ENCODE measurements at places on chromosomes 6 and 20.
A peak's percentile ranks its signal among the peaks of the same experiment; 100 is the strongest.

DNA sequence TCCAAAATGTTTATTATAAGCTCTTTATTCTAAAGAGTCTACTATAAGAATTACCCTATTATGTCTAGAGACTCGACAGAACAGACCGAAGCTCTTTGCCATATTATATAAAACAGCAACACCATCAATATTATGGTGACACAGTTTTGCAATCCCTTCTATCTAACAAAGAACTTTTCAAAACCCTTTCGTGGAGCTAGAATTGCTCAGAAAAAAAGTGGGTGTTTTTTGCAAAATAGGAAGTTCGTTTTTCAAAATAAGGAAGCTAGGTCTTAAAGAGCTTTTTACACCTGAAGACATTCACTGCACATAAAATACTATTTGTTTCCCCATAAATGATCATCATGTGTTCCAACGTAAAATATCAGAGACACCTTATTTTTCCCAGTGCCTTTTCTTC lies 240.0 kb downstream of the FOXC1 start:
- no peak for DNase-seq

DNA sequence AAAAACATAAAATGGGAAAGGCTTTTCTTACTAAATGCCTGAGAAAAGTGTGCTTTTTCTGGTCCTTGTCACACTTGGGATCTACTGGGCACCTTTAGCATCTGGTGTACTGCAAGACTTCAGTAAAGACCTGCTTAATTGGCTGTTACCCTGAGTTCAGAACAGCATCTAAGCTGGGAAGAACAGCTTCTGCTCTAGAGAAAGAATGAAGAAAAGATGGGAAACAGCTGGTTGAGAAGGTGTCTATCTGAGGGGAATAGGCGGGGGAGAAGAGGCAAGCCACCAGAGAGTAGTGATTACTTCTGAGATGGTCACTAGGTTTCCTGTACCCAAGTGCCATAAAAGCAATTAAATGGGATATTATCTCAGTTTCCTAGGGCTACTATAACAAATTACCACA lies 128.2 kb upstream of the SPACA1 start:
- no peak for DNase-seq

DNA sequence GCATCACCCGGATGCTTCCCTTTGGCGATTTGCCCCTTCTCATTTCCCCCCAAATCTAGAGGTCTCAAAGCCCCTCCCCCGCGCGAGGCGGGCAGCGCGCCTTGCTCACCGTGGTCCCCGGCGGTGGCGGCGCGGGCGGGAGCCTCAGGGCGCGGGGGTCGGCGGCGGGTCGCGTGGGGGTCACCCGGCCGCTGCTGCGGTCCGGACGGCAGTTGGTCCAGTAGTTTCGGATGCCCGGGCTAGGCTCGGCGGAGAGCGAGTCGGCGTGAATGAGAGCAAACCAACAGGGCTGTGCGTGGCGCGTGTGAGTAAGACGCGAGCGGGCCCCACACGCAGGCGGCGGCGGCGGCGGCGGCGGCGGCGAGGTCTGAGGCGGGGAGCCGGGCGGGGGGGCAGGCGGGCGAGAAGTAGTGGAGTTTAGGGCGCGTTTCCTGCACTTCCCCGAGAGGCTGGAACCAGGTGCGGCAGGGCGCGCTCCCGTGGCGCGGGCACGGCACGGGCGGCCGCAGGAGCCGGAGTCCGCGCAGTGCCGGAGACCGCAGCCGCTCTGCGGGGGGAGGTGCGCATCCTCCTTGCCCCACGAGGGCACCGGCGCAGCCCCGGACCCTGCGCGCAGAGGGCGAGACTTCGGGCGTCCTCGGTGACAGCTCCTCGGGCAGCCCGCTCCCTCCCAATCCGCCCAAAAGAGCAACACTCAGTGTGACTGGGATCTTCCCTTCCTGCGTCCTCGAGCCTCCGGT lies 567 bp downstream of the HS3ST5 start:
- no peak for DNase-seq

DNA sequence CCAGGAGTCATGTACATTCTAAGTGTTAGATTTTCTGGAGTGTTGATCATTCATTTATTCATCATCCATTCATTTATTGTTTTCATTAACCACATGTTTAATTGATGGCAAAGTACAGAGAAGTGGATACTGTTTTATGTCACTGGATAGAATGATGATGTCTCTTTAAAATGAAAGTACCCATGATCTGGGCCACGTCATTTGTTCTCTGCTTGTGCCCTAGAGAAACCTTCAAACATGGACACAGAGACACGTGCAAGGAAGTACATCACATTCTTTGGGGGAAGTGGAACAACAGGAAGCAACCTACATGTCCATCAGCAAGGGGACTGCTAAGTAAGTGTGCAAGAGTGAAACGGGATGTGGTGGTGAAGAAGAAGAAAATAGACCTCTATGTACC lies 75.8 kb upstream of the TSHZ2 start:
- DNase-seq: no peak

GRCh38 chr20:46545827-46546138 lies 4.7 kb downstream of the OCSTAMP start:
- DNase-seq: no peak

GRCh38 chr6:166434336-166434735 lies 51.6 kb upstream of the MPC1 start:
- no peak for DNase-seq

DNA sequence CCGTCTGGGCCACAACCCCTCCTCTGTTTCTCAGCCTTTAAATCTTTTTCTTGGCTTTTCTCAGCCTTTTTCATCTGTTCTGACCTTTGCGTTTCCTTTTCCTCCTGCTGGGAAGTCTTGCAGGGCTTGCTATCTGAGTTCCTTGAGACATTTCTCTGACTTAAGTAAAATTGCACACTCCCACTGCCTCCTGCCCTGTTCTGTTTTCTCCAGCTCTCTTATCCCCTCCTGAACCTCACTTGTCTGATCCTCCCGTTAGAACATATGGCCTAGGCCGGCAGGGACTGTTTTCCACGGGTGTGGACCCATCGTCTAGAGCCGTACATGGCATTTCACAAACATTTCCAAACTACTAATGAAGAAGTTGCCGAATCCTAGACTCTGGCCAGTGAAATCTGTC lies 63.0 kb downstream of the ARID1B start:
- DNase-seq: no peak

DNA sequence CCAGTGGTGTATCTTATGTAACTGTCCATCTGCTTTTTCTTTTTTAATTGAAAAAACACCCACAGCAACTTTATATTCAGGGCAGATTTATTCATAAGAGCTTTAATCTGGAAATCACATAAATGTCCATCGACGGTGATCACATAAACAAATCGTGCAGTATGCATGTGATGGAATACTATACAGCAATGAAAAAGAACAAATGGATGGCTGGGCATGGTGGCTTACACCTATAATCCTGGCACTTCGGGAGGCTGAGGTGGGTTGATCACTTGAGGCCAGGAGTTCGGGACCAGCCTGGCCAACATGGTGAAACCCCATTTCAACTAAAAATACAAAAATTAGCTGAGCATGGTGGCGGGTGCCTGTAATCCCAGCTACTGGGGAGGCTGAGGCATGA lies 39.1 kb downstream of the VSTM2L start:
- no peak for DNase-seq

- peak; percentile 4 for DNase-seq
Observed at GRCh38 chr6:74368746-74369145, 672.7 kb downstream of the CD109 start.

DNA sequence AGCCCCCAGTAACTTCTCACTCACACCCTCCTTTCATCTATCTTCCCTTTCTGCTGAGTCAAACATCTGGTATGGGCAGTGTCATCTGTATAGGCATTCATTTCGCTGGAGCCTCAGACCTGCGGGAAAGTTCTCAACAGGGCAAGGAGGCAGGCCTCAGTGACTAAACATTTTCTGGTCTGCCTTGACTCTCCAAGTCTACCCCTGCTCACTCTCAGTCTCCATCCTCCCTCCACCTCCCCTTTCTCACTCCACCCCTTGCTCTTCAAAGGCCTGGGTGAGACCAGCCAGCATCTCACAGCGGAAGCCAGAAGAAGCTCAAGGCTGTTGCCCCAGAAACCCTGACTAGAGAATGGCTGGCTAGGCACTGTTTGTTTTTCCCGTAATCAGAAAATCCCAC lies 105.0 kb upstream of the BEND6 start:
- DNase-seq: peak; percentile 75

DNA sequence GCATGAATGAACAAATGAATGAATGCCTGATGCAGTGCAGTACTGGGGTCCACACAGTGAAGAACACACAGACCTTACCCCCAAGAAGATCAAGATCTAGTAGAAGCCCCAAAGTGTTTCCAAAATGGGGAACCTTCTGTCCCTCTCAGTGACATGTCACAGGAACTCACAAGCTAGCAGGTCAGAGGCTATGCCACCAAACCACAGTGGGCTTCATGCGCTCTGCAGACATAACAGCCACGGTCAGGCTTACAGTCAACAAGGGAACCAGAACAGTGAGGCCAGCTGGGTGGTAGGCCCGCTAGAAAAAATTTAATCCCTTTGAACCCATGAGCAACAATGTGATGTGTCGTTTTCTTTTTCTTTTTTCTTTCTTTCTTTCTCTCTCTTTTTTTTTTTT lies 20.2 kb upstream of the ARFGEF2 start:
- no peak for DNase-seq

- no peak for DNase-seq
Observed at GRCh38 chr6:30829639-30830255, 54.6 kb upstream of the DDR1 start.

GRCh38 chr6:74872754-74873476 lies 332.9 kb downstream of the COL12A1 start:
- DNase-seq: peak; percentile 48

DNA sequence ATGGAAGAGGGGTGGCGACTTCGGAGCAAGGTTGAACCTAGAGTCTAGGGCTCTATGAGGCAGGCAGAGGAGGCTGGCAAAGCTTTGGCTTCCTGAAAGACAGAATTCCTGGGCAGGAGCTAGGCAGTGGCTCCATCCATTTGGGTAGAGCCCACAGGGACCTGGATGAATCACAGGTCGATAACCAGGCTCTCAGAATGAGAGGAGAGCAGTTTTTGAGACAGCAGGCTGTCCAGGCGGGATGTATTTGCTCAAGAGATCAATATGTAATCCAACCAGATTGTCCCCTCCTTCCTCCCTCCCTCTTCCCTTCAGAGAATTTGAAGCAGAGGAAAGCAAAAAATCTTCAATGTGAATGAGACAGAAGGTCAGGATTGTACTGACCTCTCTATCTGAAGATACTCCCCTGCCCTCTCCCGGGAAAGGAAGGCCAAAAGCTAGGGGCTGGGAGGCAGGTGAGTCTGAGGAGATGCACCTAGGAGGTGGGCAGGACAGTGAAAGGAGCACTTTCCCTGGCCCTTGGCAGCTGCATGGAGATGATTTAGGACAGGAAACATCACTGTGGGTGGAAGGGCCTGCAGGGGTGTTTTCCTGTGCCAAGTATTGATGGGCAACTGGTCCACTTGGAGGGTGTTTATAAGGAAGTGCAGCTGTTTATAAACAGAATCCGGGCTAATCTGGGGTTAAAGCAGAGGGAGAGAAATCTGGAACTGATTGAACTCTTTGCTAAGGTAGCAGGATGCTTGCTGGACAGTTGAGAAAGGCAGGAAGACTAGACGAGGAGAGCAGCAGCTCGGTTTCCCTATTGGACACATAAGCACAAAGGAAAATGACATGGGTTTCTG lies 212.4 kb upstream of the LRFN2 start:
- DNase-seq: no peak

- DNase-seq: no peak
Observed at GRCh38 chr6:125670568-125670967, 78.9 kb upstream of the HEY2 start.

GRCh38 chr6:50826803-50827202 lies 8.1 kb downstream of the TFAP2B start:
- DNase-seq: no peak

DNA sequence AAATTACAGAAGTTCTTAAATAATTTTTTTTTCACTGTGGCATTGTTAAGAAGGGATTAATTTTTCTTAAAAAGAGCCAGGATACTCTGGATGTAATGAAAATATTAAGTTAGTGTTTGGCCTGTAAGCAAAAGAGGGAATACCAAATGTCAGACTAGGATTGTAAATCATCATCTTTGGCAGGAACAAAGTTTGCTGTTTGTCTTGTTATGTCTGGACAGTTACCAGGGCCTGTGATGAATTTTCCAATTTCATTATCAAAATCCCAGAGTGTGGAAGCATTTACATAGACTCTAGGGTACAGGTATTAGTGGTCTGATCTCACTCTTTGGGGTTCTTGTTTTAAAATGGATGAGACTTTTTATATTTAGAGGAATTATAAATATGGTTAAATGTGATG lies 26.1 kb downstream of the CEP57L1 start:
- peak; percentile 21 for DNase-seq

DNA sequence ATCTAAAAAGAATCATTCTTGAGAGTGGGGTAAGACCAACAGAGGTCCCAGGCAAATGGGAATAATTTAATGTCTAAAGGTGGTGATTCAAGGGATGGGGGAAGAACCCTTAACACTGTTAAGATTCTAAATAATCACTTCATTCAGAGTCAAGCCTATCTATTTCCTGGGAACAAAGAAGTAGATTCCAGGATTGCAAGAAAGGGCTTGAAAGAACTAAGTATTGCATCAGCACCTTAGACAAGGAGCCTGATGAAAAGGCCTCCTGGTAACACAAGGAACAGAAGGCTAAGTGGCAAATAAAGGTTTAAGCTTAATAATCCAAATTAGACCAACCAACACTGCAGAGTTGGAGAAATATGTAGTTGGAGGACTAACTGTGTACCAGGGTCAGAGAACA lies 620.7 kb upstream of the BTBD3 start:
- no peak for DNase-seq

DNA sequence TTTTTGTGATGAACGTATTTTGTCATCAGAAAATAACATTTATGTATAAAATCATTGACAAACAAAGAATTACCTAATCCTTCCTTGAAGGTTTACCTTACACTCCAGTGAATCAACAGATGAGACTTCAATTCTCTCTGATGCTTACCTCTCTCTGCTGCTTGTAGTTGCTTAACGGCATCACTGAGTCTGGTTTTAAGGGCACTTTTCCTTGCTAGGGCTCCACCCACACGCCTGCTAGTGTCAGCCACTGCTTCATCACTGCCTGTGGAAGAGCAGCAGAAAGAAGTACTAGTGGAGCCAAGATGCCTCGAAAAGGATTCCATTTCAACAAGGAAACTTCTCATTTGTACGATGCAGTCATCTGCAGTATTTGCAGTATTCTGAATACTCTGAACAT lies 63.0 kb downstream of the FAM229B start:
- peak; percentile 43 for DNase-seq

DNA sequence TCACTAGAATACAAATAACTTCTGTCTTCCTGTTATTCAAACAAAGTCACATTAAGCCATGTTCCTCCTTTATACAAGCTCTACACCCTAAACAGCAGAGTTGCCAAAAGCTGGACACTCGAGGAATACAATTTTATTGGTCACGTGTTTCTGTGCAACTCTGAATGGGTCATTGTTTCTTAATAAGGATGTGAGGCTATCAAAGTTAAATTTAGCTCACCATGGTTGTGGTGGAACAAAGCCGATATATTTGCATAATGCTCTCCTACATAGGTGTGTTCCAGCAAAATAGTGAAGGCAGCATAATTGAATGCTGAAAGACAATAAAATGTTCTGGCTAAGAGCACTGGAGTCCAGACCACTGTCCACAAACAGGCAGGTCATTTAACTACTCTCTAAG lies 36.9 kb upstream of the CD2AP start:
- DNase-seq: no peak

Measured in fibroblast of skin of scalp (primary cell).